Activated CD4-positive, alpha-beta T cell treated with anti-CD3 and anti-CD28 coated beads for 4 hours (primary cell): ENCODE measurements at places on chromosomes 7 and 10.

DNA sequence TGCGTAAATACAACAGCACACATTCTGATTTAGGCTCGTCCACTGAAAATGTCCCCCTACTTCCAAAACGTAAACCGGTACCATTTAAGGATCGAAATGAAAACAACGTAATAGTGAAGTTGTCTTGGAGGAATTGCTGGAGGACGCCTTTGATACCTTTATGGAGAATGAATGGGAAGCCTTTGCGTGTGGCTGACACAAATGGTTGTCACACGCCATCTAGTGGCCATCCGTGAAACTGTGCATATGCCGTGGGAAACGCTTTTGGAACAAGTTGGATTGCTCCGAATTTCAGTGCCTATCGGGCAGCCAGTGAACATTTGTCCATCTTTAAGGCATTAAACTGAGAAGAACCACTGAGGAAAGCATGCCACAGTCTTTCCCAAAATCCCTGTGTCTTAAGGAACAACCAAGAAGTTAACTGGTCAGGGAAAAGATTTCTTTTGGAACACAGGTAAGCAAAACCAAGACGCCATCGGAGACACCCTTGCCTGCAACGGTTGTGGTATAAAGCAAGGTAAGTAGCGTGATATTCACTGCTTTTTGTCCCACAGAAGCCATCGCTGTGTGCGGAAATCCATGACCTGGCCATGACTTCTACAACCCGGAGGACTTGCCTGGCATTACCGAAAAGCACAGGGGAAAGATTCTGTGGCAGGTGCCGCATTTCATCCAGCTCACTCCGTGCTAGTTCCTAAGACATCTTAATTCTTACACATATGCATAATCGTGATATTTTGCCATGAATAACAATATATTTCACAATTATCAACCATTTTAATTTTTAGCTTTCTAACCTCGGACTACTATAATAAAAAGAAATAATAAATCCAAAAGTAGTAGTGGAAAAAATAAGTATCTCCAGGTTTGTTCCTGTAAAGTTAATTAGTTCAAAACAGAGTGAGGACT is 100.6 kb downstream of the FAM204A start:
- DNase-seq: peak; percentile 65

- DNase-seq: no peak
These were observed 160.5 kb upstream of the FERD3L start for GRCh38 chr7:19305698-19306097.

DNA sequence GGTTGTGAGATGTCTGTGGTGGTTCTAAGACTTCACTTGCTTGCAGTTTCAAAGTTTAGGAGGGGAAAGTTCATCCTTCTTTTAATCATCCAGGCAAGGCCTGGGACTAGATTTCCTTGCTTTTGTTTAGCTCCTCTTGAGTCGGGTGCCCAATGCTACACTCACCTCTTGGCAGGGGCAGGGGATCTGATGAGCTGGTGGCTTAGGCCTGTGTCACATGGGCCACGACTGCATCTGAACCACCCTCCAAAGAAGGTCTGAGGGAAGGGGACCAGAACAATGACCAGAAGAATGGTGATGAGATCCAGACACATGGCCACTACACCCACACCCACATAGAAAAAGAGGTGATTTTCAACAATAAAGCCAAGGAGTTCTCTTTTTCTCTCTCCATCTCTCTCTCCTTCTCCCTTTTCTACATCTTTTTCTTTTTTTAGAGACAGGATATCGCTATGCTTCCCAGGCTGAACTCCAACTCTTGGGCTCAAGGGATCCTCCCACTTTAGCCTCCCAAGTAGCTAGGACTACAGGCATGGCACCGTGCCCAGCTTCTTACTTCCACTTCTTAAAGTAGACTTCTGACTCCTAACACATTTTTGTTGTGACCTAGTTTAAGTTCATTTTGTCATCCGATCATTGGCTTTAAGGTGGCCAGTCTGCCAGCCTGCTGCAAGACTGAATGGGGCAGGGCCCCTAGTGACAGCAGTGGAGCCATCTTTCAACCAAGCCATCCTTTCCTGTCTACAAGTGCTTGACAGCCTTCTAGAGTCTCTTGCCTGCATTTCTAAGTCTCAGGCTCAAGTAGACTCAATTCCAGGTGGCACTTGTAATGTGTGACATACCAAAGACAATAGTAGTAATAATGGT is 350.9 kb downstream of the RNLS start:
- DNase-seq: no peak

DNA sequence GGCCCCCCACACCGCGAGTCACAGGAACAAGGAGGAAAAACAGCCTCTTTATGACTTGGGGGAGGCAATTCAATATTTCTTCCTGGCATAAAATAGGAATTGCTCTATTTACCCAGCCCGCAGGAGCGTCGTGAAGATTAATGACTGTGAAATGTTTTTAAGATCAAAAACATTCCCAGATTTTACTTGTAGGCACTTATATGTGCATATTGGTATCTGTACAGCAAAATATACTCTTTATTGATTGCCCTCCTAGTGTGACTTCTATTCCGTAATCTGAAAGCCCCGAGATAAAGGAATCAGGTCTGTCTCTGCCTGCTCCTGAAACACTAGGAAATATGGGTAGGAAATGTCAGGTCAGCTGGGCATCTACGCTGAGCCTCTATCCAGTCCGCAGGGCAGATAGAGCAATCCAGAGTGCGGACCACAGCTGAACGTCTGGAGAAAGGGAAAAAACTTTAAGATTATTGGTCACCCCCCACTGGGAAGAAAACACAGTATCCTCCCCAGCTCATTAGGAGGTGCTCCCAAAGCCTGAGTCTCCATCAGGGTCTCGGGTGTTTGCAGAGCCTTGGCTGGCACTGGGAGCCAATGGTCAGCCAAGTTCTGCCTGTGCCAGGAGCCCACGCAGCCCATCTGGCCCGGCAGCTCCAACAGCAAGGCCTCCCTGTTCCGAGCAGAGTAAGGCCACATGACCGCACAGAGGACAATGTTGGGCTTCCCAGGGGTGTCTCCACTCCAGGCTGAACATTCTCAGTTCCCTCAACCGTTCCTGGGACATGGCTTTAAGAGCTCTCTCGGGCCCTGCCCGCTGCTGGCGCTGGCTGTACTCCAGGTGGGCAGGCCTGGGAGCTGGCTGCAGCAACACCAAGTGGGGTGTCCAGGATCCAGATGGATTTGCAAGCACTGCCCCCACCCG is 7.7 kb downstream of the CTBP2 start:
- DNase-seq: no peak

GRCh38 chr10:124279298-124279697 is 139.4 kb downstream of the OAT start:
- DNase-seq: no peak

DNA sequence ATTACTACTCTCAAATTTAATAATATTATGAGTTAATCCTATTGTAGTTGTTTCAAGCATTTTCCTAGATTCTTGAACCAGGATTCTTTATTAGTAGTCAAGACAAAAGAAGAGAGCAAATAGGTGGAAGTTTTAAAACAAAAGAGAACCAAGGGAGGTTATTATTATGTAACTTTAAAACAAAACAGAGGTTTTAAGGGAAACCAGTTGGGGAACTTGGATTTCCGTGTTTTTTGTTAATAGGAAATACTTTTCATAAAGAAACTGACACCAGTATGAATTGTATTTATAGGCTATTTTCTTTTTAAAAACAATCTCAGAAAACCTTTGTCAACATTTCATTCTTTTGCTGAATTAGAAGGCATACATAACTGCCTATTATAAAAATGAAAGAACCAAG is 183.9 kb downstream of the WNT2 start:
- no peak for DNase-seq

- DNase-seq: no peak
These were observed 87.7 kb upstream of the TMEM168 start for GRCh38 chr7:112877691-112878460.

DNA sequence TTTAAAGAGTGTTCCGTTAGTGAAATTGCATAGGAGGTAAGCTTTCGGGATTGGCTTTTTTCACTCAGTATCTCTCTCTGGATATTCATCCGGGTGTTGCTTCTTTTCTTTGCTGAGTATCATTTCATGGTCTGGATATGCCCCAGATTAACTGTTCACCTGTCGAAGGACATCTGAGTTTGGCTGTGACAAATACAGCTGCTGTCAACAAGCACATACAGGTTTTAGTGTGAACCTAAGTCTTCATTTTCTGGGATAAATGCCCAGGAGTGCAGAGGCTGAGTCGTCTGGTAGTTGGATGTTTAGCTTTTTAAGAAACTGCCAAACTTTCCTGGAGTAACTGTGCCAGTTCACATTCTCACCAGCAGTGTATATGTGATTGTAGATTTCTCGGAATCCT is 5.6 kb downstream of the DOCK1 start:
- no peak for DNase-seq

- no peak for DNase-seq
These were observed 579.1 kb downstream of the CCSER2 start for GRCh38 chr10:84907461-84908009.

GRCh38 chr7:140610204-140611165 is 30.1 kb downstream of the DENND2A start:
- no peak for DNase-seq

- DNase-seq: no peak
These were observed 185.1 kb upstream of the PRPS1L1 start for GRCh38 chr7:18212758-18213157.

DNA sequence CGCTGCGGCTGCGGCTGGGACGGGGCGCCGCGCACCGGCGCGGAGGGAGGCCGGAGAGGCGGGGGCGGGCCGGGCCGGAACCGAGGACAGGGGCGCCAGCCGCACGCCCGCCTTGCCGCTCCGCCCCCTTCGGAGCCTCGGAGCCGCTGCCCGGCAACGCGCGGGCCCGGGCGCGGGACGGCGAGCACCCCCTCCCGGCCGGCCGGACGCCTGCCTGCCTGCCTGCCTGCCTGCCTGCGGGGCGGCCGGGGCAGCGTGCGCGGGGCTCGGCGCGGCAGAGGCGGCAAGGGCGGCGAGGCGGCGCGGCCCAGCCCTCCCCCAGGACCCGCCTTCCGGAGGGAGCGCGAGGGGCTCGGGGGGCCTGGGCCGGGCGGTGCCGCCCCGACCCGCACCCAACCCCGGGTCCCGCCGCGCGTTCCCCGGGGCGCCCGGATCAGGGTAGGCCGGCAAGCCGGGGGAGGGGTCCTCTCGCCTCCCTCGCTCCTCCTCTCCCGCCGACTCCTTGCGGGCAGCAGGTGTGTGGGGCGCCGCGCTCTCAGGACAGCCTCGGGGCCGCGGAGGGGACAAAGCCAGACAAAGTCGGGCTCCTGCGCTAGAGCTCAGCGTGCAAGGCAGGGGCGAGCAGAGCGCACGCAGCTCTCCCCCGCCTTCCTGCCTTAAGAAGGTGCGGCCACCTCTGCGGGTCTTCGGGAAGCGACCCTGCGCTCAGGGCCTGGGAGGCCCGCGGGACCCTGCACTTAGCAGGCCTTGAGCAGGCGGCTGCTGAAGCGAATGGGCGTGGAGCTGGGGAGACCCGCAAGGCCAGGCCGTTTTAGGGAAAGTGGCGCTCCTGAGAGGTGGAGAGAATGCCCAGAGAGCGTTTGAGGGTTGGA is at the start of gene KIAA1549:
Gene KIAA1549, minus strand, starts transcription at position 58 of the 872 bp plus-strand sequence. CDS start 120 bp downstream, outside the sequence.
- DNase-seq: peak; percentile 41

- no peak for DNase-seq
These were observed 276.9 kb downstream of the CSTF2T start for GRCh38 chr10:51422311-51423120.

DNA sequence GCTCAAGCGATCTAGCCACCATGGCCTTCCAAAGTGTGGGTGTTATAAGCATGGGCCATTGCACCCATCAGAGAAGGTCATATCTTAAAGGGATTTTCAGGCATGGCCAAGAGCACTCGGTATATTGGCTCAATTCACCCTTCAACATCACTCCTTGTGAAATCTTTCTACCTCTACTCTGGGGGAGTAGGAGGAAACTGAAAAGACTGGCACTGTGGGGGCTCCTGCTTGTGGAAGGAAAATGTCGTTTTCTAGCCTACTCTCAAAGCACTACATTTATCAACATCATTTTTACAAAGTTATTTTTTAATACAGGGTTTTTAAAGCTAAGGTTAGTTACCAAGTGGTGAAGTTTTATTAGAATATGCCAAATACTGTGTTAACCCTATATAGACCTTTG is 42.0 kb upstream of the CACNB2 start:
- no peak for DNase-seq

GRCh38 chr7:16741676-16742075 is 11.9 kb upstream of the TSPAN13 start:
- DNase-seq: no peak

DNA sequence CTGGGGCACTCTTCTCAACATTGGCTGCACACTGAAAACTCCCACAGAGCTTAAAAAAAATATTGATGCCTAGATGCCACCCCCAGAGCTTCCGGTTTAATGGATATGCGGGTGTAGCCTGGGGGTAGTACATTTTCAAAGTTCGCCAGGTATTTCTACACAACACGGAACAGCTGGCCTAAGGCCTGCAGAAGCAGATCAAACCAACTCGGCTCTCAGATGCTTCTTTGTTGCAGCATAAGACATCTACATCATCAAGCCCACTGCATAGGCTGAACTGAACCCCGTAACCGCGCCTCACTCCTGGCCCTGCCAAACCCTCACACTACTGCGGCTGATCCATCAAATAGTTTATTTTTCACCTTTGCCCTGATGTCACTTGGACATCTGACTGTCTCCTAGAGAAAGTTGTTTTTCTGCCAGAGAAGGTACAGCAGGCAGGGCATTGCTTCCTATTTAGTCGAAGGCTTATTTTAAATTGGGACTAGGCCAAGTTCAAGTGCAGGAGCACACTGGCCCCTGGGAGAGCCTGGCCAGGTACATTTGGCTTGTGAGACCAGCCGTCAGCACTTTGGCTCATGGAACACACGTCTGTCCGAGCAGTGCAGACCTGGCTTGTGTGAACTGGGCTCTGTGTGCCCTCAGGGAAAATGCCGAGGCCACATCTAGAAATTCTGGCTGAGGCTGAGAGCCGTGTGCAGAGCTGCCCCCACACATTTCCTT is 113.3 kb downstream of the TACC2 start:
- DNase-seq: no peak

DNA sequence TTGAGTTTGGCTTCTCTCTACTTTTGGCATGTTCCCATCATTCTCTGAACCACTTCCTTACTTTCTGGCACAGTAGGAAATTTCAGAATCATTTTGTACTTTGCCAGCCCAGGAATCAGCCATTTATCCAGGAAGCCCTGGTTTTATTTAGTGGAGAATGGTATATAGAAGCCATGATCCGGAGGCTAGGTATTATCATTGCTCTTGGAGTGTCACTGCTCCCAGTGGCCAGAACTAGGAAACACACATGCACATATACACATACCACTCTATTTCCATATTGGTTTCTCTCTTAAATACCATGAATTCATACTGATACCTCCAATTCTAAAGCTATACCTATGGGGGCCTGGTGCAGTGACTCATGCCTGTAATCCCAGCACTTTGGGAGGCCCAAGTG is 36.3 kb downstream of the SUFU start:
- DNase-seq: no peak

GRCh38 chr7:33459340-33459751 is 330.0 kb downstream of the BBS9 start:
- DNase-seq: no peak
